ENCODE measurements at places on chromosomes 7 and 10.

DNA sequence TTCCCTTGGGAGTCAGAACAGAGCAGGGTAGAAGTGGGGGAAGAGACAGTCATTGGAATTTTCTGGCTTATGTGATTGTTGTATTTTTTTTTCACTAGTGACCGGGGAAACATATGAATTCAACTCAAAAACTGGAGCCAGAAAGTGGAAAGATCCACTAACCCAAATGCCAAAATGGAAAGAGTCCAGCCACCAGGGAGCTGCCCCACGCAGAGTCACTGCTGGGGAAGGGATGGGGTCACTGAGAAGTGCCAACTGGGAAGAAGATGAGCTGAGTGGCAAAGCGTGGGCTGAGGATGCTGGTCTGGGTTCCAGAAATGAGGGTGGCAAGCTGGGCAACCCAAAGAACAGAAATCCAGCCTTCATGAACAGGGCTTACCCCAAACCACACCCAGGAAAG lies 69.2 kb downstream of the CDHR3 start:
- peaks cover 11% of the 10 kb centered on the region for H3K4me1 ChIP-seq
- H3K36me3 ChIP-seq = no peaks in the 10 kb centered on the region
- peaks cover 1% of the 10 kb centered on the region for H3K27me3 ChIP-seq
- no peak overlapping the region for H3K4me3 ChIP-seq
- no peak for DNase-seq

DNA sequence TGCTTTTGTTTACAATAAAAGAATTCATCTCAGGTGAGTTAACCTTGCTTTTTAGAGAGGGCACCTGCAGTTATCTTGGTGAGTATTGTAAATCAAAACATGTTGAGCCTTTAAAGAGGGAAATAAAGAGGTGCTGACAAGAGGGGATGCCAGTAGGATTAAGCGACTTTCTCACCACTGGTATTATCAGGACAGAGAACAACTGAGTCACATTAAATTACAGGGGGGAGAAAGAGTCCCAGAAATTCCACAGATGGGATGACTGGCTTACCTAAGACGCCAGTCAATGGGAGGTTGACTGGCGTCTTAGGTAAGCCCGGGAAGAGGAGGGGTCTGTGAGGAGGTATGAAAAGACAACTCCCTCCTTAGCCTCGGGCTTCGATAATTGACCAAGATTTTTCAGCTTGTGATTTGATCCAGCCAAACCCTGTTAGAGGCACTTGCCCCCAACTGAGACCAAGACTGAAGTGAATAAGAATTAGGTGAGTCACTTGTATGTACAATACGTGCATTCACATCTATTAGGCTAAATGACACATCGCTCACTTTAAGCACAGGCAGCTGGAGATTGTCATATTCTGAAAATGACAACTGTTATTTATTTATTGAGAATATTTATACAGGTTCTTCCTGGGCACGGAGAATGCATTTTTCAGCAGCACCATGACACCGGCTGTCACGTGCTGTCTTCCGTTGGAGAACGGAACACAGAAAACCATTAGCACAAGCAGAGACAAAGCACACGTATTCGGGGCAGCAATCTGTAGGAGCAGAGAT lies 117.6 kb downstream of the SEM1 start:
- peaks cover 2% of the 10 kb centered on the region for H3K27me3 ChIP-seq
- no peaks in the 10 kb centered on the region for H3K36me3 ChIP-seq
- peak overlapping the region; percentile 22 for H3K4me3 ChIP-seq
- peaks cover 5% of the 10 kb centered on the region for H3K4me1 ChIP-seq

- H3K27ac ChIP-seq = peak overlapping the region; percentile 88
- peaks cover 9% of the 10 kb centered on the region for H3K27me3 ChIP-seq
- peak overlapping the region; percentile 52 for H3K4me3 ChIP-seq
- DNase-seq = peak; percentile 36
- peaks cover 19% of the 10 kb centered on the region for H3K4me1 ChIP-seq
These were observed 166.6 kb downstream of the ARHGAP21 start for GRCh38 chr10:24556750-24557742.

DNA sequence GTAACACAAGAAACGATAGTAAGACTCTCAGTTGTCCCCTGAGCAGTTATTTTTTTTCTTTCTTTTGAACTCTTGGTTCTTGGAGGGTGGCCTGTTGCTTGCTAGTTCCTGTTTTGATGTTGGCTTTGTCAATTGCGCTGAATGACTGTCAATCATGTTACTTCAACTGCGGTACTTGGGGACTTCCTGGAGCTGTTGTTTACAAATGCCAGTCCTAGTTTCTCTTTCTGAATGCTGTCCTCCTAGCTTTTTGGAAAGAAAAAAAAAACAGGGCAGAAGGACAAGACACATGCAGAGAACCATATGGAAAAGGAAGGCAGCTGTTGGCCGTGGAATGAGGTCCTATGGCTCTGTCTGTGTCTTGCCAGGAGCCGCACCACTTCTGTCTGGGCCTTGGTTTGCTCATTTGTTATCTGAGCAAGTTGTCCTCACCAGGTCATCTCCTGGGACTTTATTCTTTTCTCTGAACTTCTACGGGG lies 7.0 kb upstream of the PDCD4 start:
- no peak for DNase-seq
- no peak overlapping the region for H3K4me3 ChIP-seq
- peaks cover 33% of the 10 kb centered on the region for H3K4me1 ChIP-seq
- peaks cover 5% of the 10 kb centered on the region for H3K27me3 ChIP-seq
- H3K36me3 ChIP-seq = peaks cover 4% of the 10 kb centered on the region
- no peak overlapping the region for H3K27ac ChIP-seq

GRCh38 chr10:50367732-50368131 lies 116.4 kb upstream of the ASAH2 start:
- H3K36me3 ChIP-seq = no peaks in the 10 kb centered on the region
- no peak overlapping the region for H3K27ac ChIP-seq
- H3K27me3 ChIP-seq = no peaks in the 10 kb centered on the region
- DNase-seq = peak; percentile 41
- no peaks in the 10 kb centered on the region for H3K4me1 ChIP-seq

DNA sequence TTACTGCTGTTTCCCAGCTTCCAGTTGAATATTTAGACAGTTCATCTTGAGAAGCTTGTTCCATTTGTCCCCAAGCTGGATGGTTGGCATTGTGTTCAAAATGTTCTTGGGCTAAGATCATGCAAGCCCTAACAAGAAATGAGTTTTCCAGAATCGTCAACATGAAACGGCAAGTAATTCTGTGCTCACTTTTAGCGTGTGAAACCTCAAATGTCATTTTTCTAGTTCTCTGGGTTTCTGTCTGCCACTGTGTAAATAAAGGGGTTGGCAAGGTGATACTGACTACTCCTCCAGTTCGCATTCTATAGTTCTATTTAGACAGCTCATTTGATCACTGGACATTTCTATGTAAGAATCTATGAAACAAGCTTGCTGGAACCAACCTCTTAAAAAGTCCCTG lies 194.0 kb downstream of the AHR start:
- peaks cover 3% of the 10 kb centered on the region for H3K4me1 ChIP-seq
- no peak overlapping the region for H3K4me3 ChIP-seq
- DNase-seq = no peak
- H3K27me3 ChIP-seq = no peaks in the 10 kb centered on the region
- no peak overlapping the region for H3K27ac ChIP-seq
- no peaks in the 10 kb centered on the region for H3K36me3 ChIP-seq

GRCh38 chr7:117777335-117778142 lies 95.7 kb downstream of the CTTNBP2 start:
- peaks cover 8% of the 10 kb centered on the region for H3K36me3 ChIP-seq
- peaks cover 14% of the 10 kb centered on the region for H3K4me1 ChIP-seq
- H3K27ac ChIP-seq = no peak overlapping the region
- H3K27me3 ChIP-seq = no peaks in the 10 kb centered on the region
- DNase-seq = no peak

DNA sequence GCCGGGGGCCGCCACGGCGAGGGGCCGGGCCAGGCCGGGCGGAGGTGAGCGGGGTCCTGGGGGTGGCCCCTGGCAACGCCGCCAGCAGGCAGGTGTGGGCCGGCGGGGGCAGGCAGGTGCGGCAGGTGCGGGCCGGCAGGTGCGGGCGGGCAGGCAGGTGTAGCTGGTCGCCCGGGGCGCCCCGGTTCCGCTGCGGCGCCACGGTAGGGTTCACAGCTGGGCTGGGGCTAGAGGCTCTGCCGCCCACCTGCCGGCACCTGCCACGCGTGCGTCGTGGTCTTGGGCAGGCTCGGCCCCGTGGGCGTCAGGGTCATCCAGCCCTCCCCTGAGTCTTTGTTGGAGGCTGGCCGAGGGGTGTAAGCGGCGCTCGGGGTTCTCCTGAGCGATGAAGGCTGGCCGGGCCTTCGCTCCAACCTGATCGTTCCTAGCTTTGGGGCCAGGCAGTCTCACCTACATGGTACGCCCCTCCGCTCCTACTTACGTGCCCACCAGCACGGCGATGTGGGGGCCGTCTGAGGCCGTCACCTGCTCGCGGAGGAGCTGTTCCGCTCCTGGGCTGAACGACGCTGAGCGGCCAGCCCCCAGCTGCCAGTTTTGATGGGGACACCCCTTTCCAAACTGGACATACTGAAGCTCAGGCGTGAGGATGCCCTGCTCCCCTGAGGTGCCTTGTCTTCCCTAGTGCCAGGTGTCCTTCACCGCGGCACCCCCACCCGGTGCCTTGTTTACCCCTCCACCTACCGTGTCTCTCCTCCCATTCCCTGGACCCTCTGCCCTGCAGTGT lies 493 bp downstream of the ZMIZ2 start:
- peak overlapping the region; percentile 89 for H3K4me3 ChIP-seq
- H3K4me1 ChIP-seq = peaks cover 20% of the 10 kb centered on the region
- H3K36me3 ChIP-seq = peaks cover 5% of the 10 kb centered on the region
- no peak for DNase-seq
- peaks cover 12% of the 10 kb centered on the region for H3K27me3 ChIP-seq
- H3K27ac ChIP-seq = peak overlapping the region; percentile 71

DNA sequence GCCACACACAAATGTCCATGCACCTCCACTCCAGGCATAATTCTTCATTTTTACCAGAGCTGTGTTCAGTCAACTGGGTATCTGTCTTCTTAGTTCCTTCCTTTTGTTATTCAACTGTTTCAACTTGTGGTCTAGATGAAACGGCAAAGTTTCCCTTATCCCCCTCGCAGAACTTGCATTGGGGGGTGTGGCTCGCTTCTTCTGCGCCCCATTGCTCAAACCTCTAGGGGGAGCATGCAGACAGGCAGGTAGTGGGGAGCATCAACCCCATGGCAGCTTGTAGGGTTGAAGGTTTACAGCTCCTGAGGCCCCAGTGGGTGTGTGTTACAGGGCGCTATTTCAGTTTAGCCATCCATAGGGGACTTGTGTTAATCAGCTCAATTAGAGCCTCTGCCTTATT lies 38.3 kb upstream of the COBL start:
- no peaks in the 10 kb centered on the region for H3K4me1 ChIP-seq
- H3K27ac ChIP-seq = no peak overlapping the region
- no peak for DNase-seq
- peaks cover 5% of the 10 kb centered on the region for H3K27me3 ChIP-seq

DNA sequence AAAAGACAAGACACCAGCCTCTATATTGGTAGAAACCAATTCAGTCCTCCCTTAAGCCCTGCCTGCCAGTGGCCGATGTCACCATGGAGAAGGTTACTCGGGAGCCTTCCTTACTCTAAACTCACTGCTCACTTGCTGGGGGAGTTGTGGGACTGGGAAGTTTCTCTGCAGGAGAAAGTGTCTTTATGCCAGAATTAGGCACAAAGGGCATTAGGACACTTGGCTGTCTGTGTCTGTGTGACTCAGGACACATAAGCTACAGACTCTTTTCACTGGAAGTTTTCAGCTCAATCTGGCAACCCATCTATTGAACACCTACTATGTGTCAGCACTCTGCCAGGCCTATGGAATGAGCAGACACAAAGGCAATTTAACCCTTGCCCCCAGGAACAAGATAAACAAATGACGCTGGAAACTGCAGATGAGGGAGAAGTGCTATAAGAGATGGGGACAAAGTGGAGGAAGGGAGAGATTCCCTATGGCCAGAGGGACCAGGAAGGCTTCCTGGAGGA lies 49.5 kb upstream of the CACUL1 start:
- H3K4me3 ChIP-seq = no peak overlapping the region
- H3K4me1 ChIP-seq = no peaks in the 10 kb centered on the region
- peaks cover 2% of the 10 kb centered on the region for H3K27me3 ChIP-seq
- H3K36me3 ChIP-seq = no peaks in the 10 kb centered on the region
- no peak overlapping the region for H3K27ac ChIP-seq

DNA sequence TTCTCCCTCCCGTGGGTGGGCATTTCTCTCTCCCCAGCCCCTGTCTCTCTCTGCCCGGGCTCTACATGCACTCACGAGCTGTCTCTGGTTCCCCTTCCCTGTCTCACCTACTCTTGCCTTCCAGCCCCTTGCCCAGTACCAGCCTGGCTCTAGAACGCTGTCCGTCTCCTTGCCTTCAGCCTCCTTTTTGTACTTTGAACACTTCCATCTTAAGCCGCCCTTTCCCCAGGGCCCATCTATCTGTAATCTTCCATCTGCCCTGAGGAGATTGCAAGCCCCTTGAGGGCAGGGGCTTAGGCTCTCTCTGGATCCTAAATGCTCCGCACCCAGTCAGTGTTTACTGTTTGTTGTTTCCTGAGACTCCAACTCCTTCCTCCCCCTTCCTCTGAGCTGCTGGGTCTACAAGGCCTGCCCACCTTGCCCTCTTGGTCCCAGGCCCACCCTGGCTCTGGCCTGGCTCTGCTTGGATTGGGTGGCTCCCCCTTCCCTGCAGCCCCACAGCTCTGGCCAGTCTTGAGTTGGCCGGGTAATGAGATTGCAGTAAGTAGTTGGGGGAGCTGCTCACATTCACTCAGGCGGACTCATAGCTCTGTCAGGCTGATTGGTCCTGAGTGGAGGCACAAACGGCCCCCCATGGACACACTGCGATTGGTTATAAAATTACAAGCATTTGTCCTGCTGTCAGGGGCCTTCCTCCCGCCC lies 28.3 kb downstream of the POLL start:
- no peak for DNase-seq
- H3K27me3 ChIP-seq = peaks cover 8% of the 10 kb centered on the region
- peaks cover 3% of the 10 kb centered on the region for H3K36me3 ChIP-seq
- H3K27ac ChIP-seq = no peak overlapping the region
- H3K4me3 ChIP-seq = no peak overlapping the region

DNA sequence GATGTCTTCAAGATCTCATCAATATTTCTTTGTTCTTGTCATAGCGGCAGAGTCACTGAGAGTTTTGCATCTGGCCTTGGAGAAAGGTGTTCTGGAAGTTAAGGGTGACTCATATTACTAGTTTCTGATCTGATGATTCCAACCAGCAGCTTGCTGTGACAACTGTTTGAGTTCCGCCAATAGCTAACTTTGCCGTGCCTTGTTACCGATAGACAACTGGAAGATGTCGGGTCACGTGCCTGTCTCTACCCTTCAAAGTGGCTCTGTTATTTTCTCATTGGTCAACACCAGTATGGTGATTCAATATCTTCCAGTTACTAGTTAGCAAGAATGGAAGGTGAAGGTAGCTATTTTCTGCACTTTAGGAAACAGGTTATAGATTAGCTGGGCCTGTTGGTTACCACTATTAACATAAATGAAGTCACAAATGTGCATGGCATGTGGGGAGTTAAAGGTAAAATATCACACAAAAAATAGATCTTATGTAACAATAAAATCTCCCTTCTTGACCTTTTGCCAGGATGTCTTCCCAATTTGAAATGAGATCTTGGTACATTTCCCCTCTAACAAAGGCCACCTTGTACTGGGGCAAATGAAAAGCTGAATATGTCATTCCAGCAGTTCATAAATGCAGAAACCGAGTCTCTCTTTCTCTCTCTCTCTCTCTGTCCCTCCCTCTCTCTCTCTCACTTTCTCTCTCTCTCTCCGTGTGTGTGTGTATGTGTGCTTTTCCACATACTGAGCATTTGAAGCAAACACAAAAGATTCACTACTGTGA lies 2.6 kb upstream of the MGAM2 start:
- no peak overlapping the region for H3K4me3 ChIP-seq
- H3K27ac ChIP-seq = no peak overlapping the region
- H3K4me1 ChIP-seq = peaks cover 17% of the 10 kb centered on the region
- H3K36me3 ChIP-seq = no peaks in the 10 kb centered on the region
- no peaks in the 10 kb centered on the region for H3K27me3 ChIP-seq
